ENCODE measurements at places on chromosomes 1 and 21.

GRCh38 chr1:5758859-5759578, 233.2 kb downstream of the NPHP4 start:
- H3K36me3 ChIP-seq: no peaks in the 10 kb centered on the region
- no peak overlapping the region for H3K27ac ChIP-seq
- no peak overlapping the region for H3K4me3 ChIP-seq
- no peak for DNase-seq
- no peaks in the 10 kb centered on the region for H3K27me3 ChIP-seq
- H3K4me1 ChIP-seq: no peaks in the 10 kb centered on the region

DNA sequence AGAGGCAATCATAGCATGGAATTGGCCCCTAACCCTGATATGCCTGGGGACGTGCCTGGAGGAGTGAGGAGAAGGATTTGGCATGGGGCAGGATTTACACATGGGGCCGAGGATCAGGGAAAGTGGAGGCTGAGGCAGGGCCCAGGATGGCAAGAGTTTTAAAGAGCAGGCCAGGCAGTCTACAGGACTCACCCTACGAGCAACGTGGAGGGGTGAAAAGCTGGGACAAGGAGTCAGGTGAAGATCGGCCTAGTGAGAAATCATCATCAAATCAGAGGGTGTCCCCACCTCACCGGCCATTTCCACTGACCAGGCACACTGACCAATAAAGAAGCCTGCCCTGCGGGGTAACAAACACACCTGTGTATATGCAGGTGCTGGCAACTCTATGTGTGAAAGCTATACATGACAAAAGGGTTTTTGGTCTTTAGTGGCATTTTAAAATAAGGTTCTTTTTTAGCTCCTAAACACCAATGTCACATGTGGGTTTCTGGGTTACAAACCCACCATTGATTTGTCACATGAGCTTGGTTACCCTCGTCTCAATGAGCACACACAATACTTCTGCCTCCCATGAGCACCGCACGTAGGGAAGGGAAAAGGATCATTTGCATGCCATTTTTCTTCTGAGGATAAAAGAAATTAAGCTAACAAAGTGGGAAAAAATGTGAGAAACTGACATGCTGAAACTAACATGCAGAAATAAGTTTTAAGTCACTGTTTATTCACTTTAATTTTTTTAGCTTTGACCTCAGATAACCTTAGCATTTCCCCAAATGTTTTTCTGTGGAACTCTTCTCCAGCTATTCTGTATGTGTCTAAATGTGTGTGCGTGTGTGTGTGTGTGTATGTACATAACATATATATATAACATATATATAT, 168.1 kb upstream of the EDN2 start:
- no peaks in the 10 kb centered on the region for H3K4me1 ChIP-seq
- no peaks in the 10 kb centered on the region for H3K36me3 ChIP-seq
- no peak for DNase-seq

DNA sequence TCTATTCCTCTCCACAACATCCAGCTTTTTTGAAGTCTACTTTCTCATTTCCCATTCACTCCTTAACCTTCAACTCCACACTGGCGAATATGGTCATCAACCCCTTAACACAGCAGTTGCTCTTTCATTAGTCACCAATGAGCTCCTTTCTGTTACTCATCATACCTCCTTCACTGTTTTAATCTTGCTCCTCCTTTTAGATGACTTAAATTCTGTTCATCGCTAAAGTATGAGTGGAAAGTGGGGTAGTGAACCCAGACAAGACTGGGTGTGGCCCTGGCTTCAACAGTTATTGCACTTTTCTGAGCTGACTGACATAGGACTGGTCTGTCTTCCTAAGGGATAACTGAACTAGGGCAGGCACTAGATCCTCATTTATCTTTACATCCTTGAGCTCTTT, 51.3 kb downstream of the AKT3 start:
- no peaks in the 10 kb centered on the region for H3K4me1 ChIP-seq
- no peak overlapping the region for H3K4me3 ChIP-seq
- no peak overlapping the region for H3K27ac ChIP-seq
- no peaks in the 10 kb centered on the region for H3K36me3 ChIP-seq
- H3K27me3 ChIP-seq: no peaks in the 10 kb centered on the region
- DNase-seq: no peak

GRCh38 chr21:45889961-45890360, 91.6 kb upstream of the COL6A1 start:
- H3K4me1 ChIP-seq: peaks cover 12% of the 10 kb centered on the region
- no peak overlapping the region for H3K4me3 ChIP-seq
- no peak overlapping the region for H3K27ac ChIP-seq

DNA sequence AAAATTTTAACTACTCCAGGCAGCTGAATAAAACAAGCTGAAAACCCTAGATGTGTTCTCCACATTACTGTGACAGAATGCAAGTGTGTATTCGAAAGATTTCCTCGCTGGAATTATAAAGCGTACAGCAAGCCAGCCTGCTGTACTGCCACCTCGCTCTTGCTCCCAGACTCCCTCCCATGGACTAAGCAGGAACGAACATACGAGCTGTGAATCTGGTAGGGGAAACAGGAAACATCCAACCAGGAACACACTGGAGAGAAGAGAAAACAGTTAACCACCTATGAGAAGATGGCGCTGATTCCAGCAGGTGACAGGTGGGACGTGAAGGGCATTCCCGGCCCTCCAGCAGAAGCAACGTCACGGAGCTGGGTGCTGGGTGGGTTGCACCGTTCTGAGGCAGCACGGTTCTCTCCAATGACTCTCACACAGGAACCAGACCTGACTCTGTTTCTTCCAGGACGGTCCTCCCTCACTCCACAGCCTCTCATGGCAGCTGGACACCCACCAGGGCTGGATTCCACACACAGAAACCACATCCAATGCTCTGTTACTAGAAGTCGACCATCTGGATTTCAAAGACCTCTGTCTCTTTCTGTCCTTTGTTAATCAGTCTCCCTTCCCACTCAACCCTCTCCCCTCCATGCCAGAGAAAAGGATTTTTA, 219.2 kb downstream of the RERE start:
- DNase-seq: no peak
- H3K27me3 ChIP-seq: no peaks in the 10 kb centered on the region
- H3K27ac ChIP-seq: no peak overlapping the region
- no peak overlapping the region for H3K4me3 ChIP-seq
- H3K4me1 ChIP-seq: peaks cover 2% of the 10 kb centered on the region
- peaks cover 5% of the 10 kb centered on the region for H3K36me3 ChIP-seq

GRCh38 chr1:26677306-26678115, 18.3 kb upstream of the ARID1A start:
- H3K36me3 ChIP-seq: no peaks in the 10 kb centered on the region
- peak overlapping the region; percentile 5 for H3K27ac ChIP-seq
- H3K4me3 ChIP-seq: peak overlapping the region; percentile 27
- DNase-seq: no peak
- peaks cover 15% of the 10 kb centered on the region for H3K4me1 ChIP-seq
- no peaks in the 10 kb centered on the region for H3K27me3 ChIP-seq

DNA sequence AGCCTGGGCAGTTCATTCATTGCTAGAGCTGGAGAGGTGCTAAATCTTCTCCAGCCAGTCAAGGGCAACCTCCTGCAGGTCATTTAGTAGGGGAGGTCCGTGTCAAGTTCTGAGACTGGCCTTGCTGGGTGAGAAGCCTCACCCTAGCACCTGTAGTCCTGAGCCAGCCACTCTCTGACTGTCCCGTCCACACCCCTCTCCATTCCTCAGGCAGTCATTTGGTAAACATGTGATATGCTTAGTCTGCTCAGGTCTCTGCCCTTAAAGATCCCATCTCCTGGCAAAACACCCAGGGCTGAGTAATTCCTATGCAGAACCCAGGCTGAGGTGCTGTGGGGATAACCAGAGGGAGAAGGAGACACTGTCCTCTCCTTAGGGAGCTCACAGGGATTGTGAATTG, 13.7 kb upstream of the IGFN1 start:
- no peak for DNase-seq
- H3K27me3 ChIP-seq: no peaks in the 10 kb centered on the region
- no peak overlapping the region for H3K27ac ChIP-seq
- H3K4me1 ChIP-seq: peaks cover 7% of the 10 kb centered on the region
- no peak overlapping the region for H3K4me3 ChIP-seq

DNA sequence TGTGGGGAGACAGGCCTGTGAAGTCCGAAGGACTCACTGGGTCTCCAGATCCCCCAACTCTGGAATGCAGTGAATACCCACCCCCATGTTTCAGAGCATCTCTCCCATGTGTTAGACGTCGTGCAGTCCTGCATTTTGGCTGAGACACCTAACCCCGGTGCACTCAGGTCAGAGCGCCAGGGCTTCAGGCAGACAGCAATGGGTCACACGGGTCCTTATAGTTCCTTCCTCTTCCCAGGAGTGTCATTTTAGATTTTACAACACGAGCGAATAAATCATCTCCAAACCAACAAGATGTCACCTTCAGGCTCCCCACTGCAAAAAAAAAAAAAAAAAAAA, 5.1 kb downstream of the PRRX1 start:
- no peak for DNase-seq
- peaks cover 84% of the 10 kb centered on the region for H3K27me3 ChIP-seq
- H3K36me3 ChIP-seq: no peaks in the 10 kb centered on the region
- no peaks in the 10 kb centered on the region for H3K4me1 ChIP-seq

DNA sequence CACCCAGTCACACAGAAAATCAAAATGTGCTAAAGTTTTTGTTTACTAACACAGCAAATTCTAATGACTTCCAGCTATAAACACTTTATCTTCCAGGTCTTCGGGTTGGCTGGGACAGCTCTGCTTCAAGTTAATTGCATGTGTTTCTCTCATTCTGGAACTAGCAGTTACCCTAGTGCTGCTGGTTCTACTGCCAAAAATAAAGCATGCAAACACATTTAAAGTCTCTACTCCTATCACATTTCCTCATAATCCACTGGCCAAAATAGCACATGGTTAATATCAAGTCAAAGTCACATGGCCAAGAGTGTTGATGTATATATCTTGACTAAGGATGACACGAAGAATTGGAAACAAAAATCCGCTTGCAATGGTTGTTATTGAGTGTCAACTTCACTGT, 973.1 kb upstream of the ADGRL2 start:
- H3K27ac ChIP-seq: no peak overlapping the region
- DNase-seq: no peak
- H3K27me3 ChIP-seq: no peaks in the 10 kb centered on the region
- no peak overlapping the region for H3K4me3 ChIP-seq
- no peaks in the 10 kb centered on the region for H3K36me3 ChIP-seq

- H3K4me1 ChIP-seq: no peaks in the 10 kb centered on the region
- no peak overlapping the region for H3K4me3 ChIP-seq
- no peak for DNase-seq
- H3K36me3 ChIP-seq: no peaks in the 10 kb centered on the region
These were observed 38.9 kb downstream of the EPRS1 start for GRCh38 chr1:220007438-220007837.

DNA sequence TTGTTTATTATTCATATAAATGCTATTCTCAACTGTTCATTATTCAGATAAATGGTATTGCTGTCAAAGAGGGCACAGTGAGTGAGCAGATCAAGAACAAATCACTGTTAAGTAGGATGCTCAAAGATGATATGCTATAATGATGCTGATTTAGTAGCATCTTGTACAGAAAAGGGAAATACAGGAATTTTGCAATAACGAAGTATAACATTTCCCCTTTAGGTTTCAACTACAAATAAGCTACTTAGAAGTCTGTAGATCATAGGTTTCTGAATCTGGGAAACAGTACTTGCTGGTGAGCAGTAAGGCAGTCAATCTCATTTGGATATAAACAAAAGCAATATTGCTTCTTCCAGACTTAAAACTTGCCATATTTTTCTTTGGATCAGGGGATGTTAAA, 27.3 kb upstream of the RCOR3 start:
- H3K27me3 ChIP-seq: no peaks in the 10 kb centered on the region
- no peaks in the 10 kb centered on the region for H3K4me1 ChIP-seq
- no peak overlapping the region for H3K27ac ChIP-seq
- DNase-seq: no peak
- H3K36me3 ChIP-seq: no peaks in the 10 kb centered on the region
- no peak overlapping the region for H3K4me3 ChIP-seq

GRCh38 chr1:235736263-235736662, 86.7 kb upstream of the GNG4 start:
- no peaks in the 10 kb centered on the region for H3K4me1 ChIP-seq
- DNase-seq: no peak
- no peaks in the 10 kb centered on the region for H3K27me3 ChIP-seq
- H3K4me3 ChIP-seq: no peak overlapping the region
- H3K27ac ChIP-seq: no peak overlapping the region
- no peaks in the 10 kb centered on the region for H3K36me3 ChIP-seq

- no peaks in the 10 kb centered on the region for H3K27me3 ChIP-seq
- no peak for DNase-seq
- H3K4me1 ChIP-seq: no peaks in the 10 kb centered on the region
- H3K36me3 ChIP-seq: no peaks in the 10 kb centered on the region
These were observed 11.2 kb upstream of the LORICRIN start for GRCh38 chr1:153248176-153248879.
